Activated CD8-positive, alpha-beta memory T cell treated with anti-CD3 and anti-CD28 coated beads for 48 hours (primary cell): ENCODE measurements at places on chromosomes 5 and 9.

DNA sequence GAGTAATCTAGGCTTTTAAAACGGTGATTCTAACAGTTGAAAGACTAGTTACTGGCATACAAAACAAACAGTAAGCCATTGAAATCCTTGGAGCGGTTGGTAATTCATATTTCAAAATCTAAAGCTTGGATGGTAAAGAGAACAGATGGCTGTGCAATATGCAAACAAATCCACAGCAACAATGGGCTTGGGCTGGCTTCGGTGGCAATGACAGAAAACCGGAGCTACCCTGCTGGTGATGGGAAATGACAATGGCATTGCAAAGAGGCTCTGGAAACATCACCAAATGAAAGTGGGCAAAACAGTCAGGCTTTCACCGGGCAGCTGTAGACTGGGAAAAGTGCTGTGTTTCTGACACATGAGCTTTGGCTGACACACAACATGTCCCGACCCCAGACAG, 42.2 kb downstream of the MED27 start:
- no peak for DNase-seq

GRCh38 chr5:10562201-10563109, 1.4 kb upstream of the ANKRD33B start:
- no peak for DNase-seq

DNA sequence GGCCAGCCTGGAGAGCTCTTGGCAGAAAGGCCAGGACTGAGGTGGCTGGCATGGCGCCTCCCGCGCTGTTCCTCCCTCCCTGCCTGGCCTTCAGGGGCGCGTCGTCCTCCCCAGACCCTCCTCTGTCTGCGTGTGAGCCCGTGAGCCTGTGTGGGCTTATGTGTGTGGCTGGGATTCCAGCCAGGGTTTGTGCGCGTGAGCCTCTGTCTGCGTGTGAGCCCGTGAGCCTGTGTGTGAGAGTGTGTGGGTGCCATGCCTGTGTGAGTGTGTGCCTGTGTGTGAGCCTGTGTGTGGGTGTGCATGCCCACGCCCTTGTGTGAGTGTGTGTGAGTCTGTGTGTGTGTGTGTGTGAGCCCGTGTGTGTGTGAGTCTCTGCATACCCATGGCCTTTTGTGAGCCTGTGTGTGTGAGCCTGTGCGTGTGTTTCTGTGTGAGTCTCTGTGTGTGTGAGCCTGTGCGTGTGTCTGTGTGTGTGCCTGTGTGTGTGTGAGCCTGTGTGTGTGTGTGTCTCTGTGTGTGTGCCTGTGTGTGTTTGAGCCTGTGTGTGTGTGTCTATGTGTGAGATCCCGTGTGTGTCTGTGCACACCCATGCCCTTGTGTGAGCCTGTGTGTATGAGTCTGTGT, 13.0 kb downstream of the RXRA start:
- DNase-seq, result no peak

- DNase-seq, result no peak
Measured at GRCh38 chr9:108813951-108814601, 41.7 kb downstream of the ACTL7B start.

DNA sequence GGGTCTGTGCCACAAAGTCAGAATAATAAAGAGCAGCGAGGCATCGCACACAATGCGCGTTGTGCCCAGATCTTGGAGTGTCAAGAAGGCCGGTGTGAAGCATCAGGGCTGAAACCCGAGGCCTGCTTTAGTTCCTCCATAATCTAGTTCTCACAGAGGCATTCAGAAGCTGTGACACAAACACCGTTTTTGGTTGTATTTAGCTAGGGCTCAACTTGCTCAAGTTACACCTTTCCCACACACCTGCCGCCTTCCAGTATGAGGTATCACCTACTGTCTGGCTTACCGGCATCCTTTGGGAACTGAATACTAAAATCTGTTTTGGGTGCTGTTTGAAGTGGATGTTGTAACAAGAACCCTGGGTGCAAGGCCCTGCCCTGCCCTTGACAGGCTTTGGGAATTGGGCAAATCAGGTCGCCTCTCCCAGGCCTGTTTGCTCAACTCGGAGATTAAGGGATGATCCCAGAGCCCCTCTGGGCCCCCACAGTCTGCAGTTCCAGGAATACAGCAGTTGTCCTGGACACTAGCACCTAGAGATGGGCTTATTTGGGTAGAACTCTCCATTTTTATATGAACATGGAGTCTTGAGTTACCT, 27.0 kb downstream of the SLC25A25 start:
- DNase-seq, result no peak

- no peak for DNase-seq
Measured at GRCh38 chr5:1151316-1151715, 39.5 kb upstream of the SLC12A7 start.

DNA sequence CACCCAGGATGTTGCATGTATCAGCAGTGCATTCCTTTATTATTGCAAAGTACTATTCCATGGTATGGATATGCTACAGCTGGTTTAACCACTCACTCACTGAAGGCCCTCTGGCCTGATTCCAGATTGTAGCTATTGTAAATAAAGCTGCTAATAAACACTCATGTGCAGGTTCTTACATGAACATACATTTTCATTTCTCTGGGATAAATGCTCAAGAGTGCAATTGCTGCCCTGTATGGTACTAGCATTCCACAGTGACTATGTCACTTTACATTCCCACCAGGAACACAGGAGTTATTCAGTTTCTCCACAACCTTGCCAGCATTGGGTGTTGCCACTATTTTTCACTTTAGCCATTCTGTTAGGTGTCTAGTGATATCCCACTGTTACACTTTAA, 267.6 kb downstream of the SPOCK1 start:
- DNase-seq, result no peak

DNA sequence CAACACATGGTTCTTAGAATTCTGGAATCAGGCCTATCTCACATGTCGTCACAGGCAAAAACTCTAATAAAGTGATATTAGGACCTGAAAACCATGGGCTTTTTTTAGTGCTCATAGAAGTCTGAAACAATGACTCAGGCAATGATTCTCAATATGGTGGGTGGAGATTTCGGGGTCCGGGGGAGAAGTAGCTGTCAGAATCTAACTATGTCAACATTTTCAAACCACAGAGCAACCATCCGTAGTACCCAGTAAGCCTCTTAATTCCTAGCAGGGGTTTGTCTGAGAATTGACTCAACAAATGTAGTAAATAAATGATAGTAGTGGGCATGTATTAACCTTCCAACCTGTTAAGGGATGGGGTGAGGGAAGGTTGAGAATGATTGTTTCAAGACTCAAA, 2.6 kb downstream of the AMACR start:
- no peak for DNase-seq

- no peak for DNase-seq
Measured at GRCh38 chr5:180816608-180817534, 14.3 kb upstream of the MGAT1 start.

GRCh38 chr9:82320566-82320965, 332.0 kb downstream of the SPATA31D1 start:
- DNase-seq, result no peak

DNA sequence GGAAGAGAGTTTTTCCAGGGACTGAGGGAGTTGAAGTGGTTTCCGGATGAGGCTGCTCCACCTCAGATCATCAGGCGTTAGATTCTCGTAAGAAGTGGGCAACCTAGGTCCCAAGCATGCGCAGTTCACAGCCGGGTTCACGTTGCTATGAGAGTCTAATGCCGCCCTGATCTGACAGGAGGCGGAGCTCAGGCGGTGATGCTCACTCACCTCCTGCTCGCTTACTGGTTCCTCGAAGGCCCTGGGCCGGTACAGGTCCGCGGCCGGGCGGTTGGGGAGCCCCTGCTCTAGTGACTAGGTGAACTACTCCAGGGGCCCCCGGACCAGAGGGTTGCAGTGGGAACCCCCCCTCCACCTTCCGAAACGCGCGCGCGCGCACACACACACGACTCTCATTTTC, 997 bp upstream of the RNF130 start:
- DNase-seq, result no peak

DNA sequence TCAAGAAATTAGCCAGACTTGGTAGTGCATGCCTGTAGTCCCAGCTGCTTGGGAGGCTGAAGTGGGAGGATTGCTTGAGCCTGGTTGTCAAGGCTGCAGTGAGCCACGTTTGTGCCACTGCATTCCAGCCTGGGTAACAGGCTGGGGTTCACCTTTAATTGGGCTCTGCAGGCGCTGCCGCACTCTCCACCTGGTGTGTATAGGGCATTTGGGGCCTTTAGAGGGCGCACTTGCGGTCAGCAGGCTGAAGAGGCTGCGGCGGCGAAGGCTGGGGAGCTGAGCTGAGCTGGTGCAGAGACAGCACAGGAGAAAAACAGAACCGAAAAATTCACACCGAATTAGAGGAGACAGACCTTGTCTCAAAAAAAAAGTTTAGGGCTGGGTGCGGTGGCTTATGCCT, 31.2 kb downstream of the CDK7 start:
- no peak for DNase-seq

GRCh38 chr5:125829349-125829748, 593.9 kb upstream of the GRAMD2B start:
- no peak for DNase-seq

GRCh38 chr5:177195307-177195952, 61.9 kb downstream of the NSD1 start:
- DNase-seq, result no peak
